ENCODE measurements at places on chromosomes 1 and 21.
A peak's percentile ranks its signal among the peaks of the same experiment; 100 is the strongest.

DNA sequence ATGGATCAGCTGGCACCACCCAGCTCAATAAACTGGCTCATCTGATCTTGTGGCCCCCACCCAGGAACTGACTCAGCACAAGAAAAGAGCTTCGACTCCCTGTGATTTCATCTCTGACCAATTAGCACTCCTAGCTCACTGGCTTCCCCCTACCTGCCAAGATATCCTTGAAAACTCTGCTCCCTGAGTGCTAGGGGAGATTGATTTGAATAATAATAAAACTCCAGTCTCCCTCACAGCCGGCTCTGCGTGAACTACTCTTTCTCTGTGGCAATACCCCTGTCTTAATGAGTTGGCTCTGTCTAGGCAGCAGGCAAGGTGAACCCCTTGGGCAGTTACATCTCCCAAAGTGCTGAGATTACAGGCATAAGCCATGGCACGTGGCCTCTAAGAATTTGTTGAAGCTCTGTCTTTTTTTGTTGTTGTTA, 11.8 kb upstream of the RHBDL2 start:
- no peak for DNase-seq

- DNase-seq, result no peak
These were observed 198.4 kb downstream of the SLC45A1 start for GRCh38 chr1:8516278-8516777.

- DNase-seq, result no peak
These were observed 18.7 kb downstream of the TMEM53 start for GRCh38 chr1:44655609-44656008.

GRCh38 chr1:152388889-152389288, 25.2 kb downstream of the CRNN start:
- no peak for DNase-seq

GRCh38 chr1:111441573-111442192, 7.4 kb downstream of the WDR77 start:
- no peak for DNase-seq

DNA sequence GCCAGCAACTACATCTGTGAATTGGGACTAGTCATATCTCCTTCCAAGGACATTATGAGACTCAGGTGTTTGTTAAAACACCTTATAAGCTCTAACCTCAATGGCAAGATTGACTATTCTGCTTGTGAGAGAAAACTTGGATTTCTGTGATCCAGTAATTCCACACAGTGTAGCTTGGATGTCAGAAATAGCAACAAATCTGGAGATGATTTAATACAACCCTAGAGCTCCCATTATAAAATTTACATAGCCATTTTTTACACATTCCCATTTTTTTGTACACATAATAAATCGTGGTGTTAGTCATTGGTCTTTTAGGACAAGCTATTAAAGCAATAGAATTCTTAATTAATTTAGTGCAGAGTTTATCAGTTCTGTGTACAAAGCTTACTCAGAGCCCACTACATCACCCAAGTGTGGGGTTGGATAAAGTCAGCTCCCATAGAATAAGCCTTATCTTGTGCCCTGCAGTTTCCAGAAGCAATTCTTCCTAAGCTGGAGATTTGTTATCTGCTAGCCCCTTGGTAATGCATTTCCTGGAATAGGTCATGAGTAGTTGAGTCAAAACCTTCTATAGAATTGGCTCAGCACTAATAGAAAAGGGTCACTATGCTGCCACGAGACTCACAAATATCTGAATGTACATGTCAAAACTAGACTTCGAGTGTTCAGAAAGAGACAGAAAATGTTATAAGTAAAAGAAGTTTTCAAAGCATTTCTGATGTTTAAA, 434.0 kb upstream of the RUNX1 start:
- DNase-seq, result no peak

DNA sequence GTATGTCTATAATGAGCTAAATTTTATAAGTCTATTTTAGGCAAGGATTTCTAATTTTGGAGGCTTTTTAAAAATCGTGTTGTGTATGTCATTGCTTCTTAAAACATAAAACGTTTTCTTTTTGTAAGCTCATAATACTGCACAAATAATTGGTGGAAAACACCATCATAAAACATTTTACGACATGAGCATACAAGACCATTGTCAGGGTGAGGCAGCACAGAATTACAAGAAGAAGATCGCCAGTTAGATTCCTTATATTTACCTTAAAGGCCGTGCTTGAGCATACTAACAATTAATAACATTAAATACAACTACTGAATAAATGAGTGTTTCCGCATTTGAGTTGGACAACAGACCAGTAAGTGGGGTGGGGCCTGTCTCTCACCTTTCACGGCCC, 19.1 kb upstream of the LMX1A start:
- no peak for DNase-seq

- no peak for DNase-seq
These were observed 848 bp downstream of the CTTNBP2NL start for GRCh38 chr1:112396653-112397471.

- no peak for DNase-seq
These were observed 68.4 kb downstream of the EPHB2 start for GRCh38 chr1:22778862-22779520.

DNA sequence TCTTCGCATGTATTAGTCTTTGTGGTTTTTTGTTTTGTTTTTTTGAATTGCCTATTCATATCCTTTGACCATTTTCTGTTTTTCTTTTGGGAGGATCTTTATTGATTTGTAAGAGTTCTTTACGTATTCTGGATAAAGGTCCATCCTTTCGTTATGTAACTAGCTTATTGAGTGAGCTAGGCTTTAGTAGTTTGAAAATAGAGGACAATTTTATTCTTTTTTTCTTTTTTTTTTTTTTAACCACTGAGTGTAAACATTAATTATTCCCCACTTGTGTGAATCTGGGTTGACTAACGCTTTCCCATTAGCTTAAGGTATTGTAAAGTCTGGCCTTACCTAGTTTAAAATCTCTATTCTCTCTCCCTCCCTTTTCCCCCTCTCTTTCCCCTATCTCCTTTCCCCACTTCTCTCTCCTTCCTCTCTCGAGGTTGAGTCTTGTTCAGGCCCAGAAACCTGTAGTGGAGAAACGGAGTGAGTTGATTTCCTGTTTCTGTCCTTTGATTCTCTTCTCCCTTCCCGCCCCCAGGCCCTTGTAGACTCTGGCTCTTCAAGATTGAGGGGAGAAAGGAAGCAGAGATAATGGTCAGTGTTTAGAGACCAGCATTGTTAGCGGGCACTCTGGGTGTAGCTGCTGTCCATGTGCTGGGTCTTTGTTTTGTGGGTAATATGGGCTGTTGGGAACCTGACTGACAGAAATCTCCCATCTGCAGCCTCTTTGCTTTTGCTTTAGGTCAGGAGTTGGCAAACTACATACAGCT, 1.5 kb downstream of the MORC3 start:
- no peak for DNase-seq

DNA sequence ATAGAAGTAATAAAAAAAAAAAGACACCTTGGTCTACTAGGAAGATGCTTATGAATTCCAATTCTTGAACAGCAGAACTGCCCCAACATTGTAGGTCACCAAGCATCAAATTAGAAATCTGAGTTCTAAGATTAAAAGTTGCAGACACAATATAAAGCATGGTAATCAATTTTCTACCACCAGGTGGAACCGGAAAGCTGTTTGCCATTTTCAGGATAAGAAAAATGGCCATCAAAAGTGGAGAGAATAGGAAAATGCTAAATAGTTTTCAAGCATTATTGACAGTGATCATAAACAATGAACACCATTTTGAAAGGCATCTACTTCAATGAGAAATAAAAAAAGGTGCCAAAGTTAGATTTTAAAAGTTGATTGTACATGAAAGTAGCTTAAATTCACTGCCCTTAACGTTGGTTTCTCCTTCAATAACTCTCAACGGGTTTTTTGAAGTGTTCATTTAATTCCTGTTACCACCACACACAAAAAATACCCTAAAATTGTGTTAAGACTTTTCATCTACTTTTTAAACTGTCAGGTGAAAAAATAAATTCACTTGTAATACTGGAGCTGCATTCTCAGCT, 252.9 kb downstream of the KCNT2 start:
- no peak for DNase-seq

- no peak for DNase-seq
These were observed 26.7 kb upstream of the NGF start for GRCh38 chr1:115364780-115365155.

DNA sequence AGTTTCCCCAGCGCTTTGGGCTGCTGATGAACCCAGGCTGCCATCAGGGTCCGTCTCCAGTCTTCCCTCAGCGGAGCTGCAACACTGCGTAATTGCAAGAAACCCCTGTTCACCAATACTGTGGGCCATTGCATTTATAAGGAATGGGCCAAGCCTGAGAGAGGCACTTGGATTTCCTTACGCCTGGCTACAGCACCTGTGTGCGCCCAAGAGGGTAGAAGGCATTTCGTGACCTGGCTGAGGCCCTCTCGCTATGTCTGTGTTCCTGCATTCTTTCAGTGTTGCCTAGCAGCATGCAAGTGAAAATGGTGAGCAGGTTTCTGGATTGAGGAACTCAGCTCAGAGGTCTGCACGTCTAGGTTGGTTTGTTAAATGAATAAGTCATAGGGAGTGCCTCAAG, 12.0 kb upstream of the OR2W3 start:
- DNase-seq, result no peak

DNA sequence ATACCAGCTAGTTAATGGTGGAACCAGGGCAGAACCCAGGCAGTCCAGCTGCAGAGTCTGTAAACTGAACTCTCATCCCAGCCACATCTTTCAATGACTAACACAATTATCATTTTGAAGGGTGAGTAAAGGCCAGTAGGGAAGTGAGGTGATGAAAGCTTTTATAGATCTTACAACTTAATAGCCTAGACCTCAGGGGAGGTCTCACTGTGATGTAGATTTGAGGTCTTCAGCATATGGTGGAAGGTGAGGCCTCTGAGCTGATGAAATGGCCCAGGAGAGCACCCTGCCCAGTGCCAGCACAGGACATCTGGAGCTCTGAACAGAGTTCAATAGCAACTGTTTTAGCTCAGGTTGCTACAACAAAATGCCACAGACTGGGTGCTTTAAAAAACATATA, 44.8 kb upstream of the POU2F1 start:
- DNase-seq, result no peak

- DNase-seq, result no peak
These were observed 9.8 kb upstream of the MTFR1L start for GRCh38 chr1:25809929-25810328.

DNA sequence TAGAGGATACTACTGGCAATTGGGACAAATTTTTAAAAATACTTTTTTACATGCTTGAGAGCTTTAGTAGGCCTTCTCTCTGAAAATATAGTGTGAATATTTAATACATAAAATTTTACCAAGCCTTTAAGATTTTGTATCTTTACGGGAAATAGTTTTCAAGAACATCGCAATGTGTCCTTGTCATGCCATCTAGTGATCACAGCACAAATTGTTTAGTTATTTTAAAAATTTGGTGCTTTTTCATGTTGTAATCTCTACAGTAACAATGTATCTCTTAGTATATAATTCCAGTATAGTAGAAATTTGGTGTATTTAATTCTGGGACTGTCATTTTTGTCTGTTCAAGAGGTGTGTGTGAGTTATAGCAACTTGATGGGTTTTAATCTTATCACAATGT, 6.7 kb downstream of the CDC7 start:
- no peak for DNase-seq

DNA sequence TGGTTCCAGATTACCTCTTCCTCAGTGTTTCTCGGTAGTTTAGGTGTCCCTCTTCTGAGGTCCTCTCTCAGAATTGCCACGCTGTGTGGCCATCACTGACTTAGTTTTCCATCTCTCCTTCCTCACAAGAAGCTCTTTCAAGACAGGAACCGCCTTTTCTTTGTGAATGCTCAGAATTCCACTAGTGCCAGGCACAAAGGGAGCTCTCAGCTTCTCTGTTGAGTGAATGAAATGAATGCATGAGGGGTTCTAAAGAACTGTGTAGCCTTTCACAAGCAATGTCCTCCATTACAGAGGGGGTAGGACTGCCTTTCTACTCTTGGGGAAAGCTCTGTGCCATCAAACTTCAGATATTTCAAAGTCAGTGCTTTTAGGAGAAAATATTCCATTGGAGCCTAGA, 546.8 kb downstream of the RWDD3 start:
- no peak for DNase-seq

DNA sequence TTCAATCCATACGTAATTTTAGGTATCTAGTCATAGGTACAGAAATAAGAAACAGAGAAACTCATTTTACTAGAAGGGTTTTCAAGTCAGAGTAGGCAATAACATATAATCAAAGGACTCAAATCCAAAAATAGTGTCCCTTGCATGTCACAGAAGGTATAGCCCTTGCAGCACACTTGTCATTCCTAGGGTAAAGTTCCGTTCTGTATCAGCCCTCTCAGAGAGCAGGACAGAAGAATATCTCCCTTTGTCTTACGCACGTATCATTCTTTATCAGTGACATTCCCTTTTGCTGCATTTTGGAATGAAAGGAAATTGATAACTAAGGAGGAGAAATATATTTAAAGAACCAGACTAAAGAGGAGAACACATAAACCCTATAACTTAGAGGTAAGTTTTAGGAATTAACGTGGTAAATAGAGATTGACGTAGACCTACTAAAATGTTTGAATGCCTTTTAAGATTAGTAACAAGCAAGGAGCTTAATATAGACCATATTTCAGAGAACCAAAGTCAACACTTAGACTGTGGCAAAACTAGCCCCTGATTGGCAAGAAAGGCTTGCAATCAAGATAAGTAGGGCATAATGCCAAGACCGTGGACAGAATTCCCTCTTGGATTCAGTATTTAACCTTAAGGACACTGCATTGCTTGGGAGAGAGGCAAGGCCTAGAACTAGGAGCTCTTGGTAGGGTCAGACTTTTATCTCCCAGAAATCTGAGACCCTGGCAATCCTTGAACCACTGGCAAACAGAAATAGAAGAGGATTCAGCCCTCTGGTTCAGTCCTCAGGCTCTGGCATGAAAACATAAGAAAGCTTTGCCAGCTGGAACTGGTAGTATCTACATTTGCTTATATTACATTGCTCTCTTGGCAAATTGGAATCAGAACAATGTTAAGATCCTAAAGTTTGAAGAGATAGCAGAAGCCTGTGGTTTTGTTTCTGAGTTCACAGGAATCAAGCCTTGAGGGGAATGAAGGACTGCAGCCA, 232.1 kb downstream of the ASTN1 start:
- DNase-seq, result no peak

GRCh38 chr1:98991127-98992012, 13.3 kb downstream of the PLPPR5 start:
- peak; percentile 95 for DNase-seq

GRCh38 chr1:62772607-62773295, 11.2 kb upstream of the ATG4C start:
- no peak for DNase-seq

DNA sequence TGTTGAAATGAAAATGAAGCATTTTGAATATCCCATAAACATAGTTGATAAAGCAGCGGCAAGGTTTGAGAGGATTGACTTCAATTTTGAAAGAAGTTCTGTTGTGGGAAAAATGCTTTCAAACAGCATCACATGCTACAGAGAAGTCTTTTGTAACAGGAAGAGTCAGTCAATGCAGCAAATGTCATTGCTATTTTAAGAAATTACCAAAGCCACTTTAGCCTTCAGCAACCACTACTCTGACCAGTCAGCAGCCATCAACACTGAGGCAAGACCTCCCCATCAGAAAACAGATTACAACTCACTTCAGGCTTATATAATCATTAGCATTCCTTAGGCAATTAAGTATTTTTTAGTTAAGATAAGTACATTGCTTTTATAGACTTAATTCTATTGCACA, 33.8 kb upstream of the FCRL3 start:
- DNase-seq, result no peak

GRCh38 chr1:111723091-111723806, 15.9 kb downstream of the INKA2 start:
- DNase-seq, result no peak

All from non-pigmented ciliary epithelial cell (primary cell).